ENCODE measurements at places on chromosomes 7 and 10.
A peak's percentile ranks its signal among the peaks of the same experiment; 100 is the strongest.

GRCh38 chr7:78709658-78710057 lies 743.8 kb downstream of the MAGI2 start:
- DNase-seq, result no peak

DNA sequence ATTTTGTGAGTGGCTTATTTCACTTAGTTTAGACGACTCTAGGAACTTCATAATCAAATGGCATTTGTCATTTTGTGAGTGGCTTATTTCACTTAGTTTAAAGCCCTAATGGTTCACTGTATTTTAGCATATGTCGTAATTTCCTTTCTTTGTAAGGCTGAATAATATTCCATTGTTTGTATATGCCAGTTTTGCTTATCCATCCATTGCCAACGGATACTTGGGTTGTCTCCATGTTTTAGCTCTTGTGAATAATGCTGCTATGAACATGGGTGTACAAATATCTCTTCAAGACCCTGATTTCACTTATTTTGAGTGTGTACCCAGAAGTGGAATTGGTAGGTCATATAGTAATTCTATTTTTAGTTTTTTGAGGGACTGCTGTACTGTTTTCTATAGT lies 31.8 kb downstream of the DOCK1 start:
- DNase-seq, result no peak

GRCh38 chr7:107686816-107687387 lies 26.3 kb downstream of the SLC26A4 start:
- no peak for DNase-seq

DNA sequence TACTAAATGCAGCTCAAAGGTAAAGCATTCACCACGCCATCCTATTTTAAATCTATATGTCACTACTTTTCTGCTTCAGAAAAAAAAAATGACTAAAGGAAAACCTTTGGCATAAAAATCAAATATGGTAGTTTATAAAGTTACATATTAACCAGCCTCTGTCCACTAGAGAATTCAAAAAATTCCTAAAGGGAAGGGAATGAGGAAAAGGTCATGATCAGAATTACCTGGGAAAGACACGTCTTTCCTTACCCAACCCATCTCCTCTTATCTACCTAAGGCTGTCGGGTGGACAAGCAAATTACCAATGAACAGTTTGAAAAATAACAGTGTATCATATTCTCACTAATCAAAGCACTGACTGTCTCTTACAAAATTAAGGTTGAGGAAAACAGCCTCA lies 100.7 kb upstream of the TMEM106B start:
- DNase-seq, result no peak

DNA sequence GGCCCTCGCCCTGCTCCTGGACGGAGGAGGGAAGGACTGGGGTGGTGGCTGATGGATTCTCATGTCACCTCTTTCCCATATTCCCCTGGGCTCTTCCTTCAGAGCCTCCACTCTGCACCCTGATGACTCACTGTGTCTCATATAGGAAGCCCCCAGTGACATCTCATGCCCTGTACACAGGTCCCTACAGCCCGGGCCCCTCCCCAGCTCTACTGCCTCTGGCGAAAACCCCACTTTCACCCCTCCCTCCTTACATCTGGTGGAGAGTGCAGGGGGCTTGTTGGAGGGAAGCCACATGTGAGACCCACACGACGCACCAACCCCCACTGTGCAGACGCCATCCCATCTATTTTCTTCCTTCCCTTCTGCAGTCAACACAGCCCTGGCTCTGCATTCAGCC lies 72.8 kb upstream of the ZNF479 start:
- no peak for DNase-seq

- DNase-seq, result no peak
Observed at GRCh38 chr10:120492346-120492745, 35.3 kb downstream of the PLPP4 start.

- DNase-seq, result no peak
Observed at GRCh38 chr10:119256030-119256429, 48.7 kb downstream of the GRK5 start.

GRCh38 chr7:140439359-140439758 lies 35.5 kb downstream of the RAB19 start:
- DNase-seq, result no peak

DNA sequence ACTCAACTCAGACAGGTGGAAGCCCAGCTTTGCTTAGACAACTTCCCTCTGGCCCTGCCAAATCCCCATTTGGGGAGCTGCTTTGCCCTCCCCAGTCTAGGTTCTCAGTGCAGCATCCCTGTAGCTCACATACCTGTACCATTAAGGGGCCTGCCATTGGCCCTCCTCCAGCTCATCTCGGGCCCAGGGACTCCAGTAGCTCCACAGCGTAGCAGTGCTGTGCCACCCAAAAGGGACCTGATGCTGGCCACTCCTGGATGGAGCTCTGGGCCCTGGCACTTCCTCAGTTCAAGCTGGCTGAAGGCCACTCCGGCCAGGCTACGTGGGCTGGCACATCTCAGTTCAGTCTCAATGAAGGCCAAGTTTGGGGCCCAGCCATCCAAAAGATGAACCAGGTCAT lies 7.4 kb downstream of the LRIT1 start:
- no peak for DNase-seq

DNA sequence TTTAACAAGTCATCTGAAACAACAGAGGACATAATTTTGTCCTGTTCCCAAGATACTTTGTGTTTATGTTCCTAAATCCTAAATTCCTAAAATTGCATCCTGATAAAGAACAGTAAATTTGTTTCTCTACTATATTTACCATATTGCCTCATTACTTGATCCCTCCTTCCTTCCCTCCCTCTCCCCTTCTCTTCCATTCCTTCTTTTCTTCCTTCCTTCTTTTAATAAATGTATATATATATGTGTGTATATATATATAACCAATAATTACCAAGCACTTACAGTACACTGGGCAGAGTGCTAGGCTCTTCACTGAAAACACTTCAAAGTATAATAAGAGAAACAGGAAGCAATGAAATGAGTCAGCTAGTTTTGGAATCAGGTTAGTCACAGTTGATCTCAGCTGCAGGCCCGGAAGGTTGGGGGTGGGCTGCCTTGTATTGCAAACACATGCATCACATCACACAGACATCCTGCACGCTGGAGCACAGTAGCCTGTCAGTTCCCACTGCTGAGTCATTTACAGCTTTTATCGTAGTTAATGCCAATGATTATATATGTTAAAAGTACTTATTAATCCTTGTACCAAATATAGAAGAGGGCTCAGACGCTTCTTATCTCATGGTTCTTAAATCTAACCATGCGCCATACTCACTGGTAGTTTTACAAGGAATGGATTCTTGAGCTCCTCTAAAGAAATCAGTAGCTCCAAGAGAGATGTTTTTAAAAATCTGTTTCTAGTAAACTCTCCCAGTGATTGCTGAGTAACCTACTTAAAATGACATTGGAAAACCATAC lies 551.7 kb downstream of the GRM8 start:
- no peak for DNase-seq

DNA sequence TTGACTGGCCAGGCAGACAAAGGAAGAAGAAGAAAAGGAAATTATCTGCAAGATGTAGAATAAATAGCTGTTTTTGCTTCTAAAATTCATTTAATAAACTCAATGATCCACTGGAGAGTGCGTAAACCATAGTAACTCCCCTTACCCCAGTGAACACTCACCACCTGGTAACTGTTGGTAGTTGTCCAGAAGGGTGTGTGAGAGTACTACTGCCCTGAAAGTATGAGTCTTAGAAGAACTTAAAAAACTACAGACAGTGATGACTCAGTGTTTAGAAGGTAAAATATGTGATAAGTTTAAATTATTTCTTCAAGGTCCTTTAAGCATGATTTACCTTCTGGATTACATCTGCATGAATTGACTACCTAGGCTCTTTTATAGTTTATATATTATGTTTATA lies 53.0 kb upstream of the SEMA3A start:
- no peak for DNase-seq

DNA sequence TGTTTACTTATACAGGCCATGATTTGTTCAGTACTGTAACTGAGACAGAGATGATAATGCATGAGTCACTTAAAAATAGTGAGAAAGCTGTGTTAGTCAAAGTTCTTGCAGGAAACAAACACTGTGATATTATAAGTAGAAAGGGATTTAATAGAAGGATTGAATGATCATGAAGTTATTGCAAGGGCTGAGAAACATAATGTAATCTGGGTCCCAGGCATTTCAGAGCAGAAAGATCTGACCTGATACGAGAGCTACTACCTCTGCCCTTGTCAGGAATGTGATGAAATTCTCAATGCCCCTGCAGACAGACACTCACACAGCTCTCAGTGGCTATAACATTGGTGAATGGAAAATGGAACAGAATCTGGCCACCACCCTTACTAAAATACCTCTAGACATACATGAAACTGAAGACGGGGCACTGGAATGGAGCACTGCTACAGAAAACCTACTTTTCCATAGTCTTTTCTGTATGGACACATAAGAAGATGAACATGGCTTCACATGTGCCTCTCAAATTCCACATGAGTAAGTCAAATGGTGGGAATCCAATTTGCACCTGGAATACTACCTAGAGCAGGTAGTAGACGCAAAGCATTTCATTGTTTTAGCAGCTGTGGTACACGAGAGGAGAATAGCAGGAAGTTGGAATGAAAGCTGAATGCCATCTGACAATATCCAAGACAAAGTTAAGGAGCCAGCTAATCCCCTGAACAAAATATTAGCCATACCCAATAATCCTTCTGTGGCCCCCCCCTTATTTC lies 19.1 kb upstream of the VWDE start:
- DNase-seq, result no peak

- no peak for DNase-seq
Observed at GRCh38 chr10:59876695-59877094, 29.7 kb downstream of the CCDC6 start.

- no peak for DNase-seq
Observed at GRCh38 chr7:76191783-76192240, 9.9 kb upstream of the SRRM3 start.

DNA sequence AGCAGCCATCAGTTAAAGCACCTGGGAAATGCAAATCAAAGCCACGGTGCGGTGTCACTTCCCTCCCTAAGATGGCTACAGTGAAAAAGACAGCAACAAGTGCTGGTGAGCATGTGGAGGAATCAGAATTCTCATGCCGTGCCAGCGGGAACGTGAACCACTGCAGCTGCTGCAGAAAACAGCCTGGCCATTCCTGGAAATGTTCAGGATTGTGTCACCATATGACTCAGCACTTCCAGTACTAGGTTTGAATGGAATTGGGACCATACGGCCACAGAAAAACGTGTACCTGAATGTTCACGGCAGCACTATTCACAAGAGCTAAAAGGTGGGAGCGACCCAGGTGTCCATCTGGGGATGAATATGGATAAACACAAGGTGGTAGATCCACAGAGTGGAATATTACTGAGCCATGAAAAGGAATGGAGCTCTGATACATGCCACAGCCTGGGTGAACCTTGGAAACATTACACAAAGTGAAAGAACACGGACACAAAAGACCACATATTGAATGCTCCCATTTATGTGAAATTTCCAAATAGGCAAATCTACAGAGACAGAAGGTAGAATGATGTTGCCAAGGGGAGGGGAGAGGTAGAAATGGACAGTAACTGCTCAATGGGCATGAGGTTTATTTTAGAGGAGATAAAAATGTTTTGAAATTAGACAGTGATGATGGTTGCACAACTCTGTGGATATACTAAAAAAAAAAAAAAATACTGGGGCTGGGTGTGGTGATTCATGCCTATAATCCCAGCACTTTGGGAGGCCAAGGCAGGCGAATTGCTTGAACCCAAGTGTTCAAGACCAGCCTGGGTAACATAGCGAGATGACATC lies 61.6 kb downstream of the MICALL2 start:
- no peak for DNase-seq

- no peak for DNase-seq
Observed at GRCh38 chr10:63286340-63286739, 153.2 kb downstream of the NRBF2 start.

DNA sequence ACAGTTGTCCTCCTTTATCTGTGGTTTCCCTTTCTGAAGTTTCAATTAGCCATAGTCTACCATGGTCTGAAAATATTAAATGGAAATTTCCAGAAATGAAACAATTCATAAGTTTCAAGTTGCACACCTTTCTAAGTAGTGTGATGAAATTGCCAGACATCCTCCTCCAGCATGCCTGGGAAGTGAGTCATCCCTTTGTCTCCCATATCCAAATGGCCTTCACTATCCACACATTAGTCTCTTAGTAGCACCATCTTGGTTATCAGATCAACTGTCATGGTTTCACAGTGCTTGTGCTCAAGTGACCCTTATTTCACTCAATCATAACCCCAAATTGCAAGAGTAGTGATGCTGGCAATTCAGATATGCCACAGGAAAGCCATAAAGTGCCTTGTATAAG lies 83.4 kb upstream of the PPP1R9A start:
- no peak for DNase-seq

GRCh38 chr7:114919587-114919986 lies 2.3 kb upstream of the MDFIC start:
- no peak for DNase-seq

DNA sequence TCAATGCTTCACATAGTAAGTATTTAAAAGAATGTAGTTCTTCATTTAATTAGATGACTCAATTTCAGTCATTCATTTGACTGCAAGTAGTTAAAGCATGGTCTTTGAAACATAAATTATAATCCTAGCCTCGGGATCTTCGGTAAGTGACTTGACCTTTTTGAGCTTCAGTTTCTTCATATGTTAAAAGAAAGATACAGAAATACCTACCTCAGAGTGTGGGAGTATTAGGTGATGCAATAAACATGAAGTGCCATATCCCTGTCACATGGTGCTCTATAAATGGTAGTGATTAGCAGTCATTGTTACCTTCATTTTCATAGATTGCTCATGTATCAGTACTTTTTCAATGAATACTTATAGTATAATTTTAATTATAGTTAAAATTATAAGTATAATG lies 31.2 kb upstream of the UMAD1 start:
- no peak for DNase-seq

- no peak for DNase-seq
Observed at GRCh38 chr10:60230892-60231291, 158.8 kb downstream of the ANK3 start.

- DNase-seq, result peak; percentile 11
Observed at GRCh38 chr7:150988230-150989226, 2.3 kb upstream of the NOS3 start.

GRCh38 chr7:16880554-16880953 lies 1.2 kb downstream of the AGR3 start:
- no peak for DNase-seq

- no peak for DNase-seq
Observed at GRCh38 chr10:30829901-30830300, 200.3 kb upstream of the LYZL2 start.

- DNase-seq, result no peak
Observed at GRCh38 chr10:16867990-16868389, 50.8 kb upstream of the RSU1 start.

- no peak for DNase-seq
Observed at GRCh38 chr10:130771491-130771946, 540.0 kb downstream of the TCERG1L start.

DNA sequence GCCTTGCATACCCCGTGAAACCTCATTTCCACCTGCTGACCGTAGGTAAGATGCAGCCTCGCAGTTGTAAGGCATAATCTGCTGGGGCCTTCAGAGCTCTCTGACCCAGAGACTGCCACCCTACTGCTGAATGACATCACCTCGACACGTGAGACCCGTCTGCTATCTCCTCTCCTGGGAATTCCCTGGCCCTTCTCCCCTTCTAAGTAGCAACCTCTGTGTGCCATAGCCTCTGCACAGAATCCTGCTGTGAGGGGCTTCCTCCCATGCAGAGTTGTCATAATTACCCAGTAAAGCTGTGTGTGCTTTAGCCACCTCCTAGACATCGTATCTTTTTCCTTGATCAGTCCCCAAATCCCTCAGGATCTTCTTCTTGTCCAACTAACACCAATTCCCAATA lies 106.7 kb downstream of the CACNB2 start:
- no peak for DNase-seq

- DNase-seq, result no peak
Observed at GRCh38 chr10:42543840-42544372, 94.5 kb downstream of the ZNF33B start.

All from NCI-H1048 (cell line).